Foreskin keratinocyte (primary cell): ENCODE measurements at places on chromosomes 4 and X.

DNA sequence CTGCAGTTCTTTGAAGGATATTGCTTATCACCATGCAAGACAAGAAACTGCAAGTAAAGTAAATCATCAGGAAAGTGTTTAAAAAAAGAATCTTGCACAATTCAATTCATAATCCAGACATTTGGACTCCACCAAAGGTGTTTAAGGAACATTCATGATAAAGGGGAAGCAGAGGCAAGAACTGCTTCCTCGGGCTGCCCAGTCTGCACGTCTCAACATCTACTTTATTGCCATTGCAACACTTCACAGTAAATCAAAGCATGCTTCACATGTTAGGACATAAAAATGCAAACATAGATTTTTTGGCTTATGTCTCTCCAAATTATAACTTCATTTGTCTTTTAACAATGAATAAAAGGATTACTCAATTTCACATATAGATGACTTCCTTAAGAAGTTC is 42.5 kb downstream of the MID1 start:
- DNase-seq: peak; percentile 54

- DNase-seq: peak; percentile 81
These were observed at the start of gene CDKL2 for GRCh38 chr4:75630174-75630936. TSS of gene CDKL2 (minus strand) at chr4:75630528. CDS start at chr4:75625988, 4,540 bp downstream.

GRCh38 chr4:89586864-89587263 is 250.1 kb downstream of the SNCA start:
- no peak for DNase-seq

DNA sequence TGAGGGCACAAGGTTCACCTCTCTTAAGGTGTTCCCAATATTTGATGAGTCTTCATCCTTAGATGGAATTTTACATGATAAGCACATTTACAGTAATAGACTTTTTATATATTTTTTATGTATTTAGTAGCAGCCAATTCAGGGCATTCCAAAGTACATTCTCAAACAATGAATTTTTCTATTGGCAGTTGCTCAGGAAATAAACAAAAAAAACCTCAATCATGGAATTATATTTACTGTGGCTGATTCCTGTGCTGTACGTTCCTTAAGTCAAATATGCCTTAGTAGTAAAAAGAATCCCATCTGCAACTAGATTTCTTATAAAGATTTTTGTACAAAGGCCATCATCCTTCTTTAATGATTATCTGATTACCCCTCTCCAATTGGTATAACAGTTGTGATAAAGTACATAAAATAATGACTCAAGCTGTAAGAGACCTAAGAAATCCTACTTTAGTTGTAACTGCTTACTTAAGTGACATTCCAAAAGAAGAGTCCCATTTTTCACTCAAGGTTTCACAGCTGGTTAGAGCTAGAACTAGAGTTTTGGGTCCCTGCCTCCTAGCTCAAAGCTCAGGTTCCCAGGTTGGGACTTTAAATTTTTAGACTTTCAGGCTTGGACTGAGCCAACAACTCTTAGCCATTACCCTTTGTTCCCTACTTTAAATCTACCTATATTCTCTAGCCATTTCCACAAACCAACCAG is 152.7 kb downstream of the FHIP1A start:
- no peak for DNase-seq
